ENCODE measurements at places on chromosomes 11 and 22. TPM values are rescaled to one million over a fixed set of nuclear protein-coding genes. Genes with fewer than 3 reads are reported as not detected.

Gene SYT13
- 9.0 TPM for total RNA-seq

Gene OR51I1
- total RNA-seq: not detected

Gene PRDX5
- total RNA-seq: 298 TPM

Gene MPZL3
- total RNA-seq: 1.0 TPM

Gene HOATZ
- total RNA-seq: not detected

Gene KRTAP5-8
- total RNA-seq: not detected

Gene SOX10
- total RNA-seq: 1.9 TPM

Gene LINC01488
- 0.06 TPM for total RNA-seq

Gene OR4C13
- total RNA-seq: not detected

Gene CSRP3
- 1,159 TPM for total RNA-seq

Gene TCN2
- total RNA-seq: 21.3 TPM

Gene NEFH
- 0.41 TPM for total RNA-seq

Gene DDI1
- total RNA-seq: not detected

Gene GRAP2
- total RNA-seq: 3.8 TPM

Gene SCO2
- total RNA-seq: 1.3 TPM

Gene TNNI2
- total RNA-seq: 0.52 TPM
